WTC11 (cell line): ENCODE measurements at places on chromosomes 7 and 10. TPM values are rescaled to one million over a fixed set of nuclear protein-coding genes. Genes with fewer than 3 reads are reported as not detected.
A peak's percentile ranks its signal among the peaks of the same experiment; 100 is the strongest.

The STK31 gene
- total RNA-seq: 0.21 to 0.42 TPM (median 0.30 TPM) in 3 replicates

The PLAC9 gene
- total RNA-seq: 4.6 to 7.3 TPM (median 6.6 TPM) in 3 replicates

The AOAH gene
- 0.31 to 0.34 TPM in 2 of 3 replicates, not detected in the other for total RNA-seq

The GNB2 gene
- 182 to 194 TPM (median 184 TPM) in 3 replicates for total RNA-seq

The ASB10 gene
- total RNA-seq: not detected in 3 replicates

The PKD1L1 gene
- 0.07 to 0.16 TPM (median 0.09 TPM) in 3 replicates for total RNA-seq

The EN2 gene
- not detected in 3 replicates for total RNA-seq

The OPN1SW gene
- total RNA-seq: not detected in 3 replicates

The NME8 gene
- 1.0 to 2.3 TPM (median 1.5 TPM) in 3 replicates for total RNA-seq

GRCh38 chr7:135768467-135768866 is 19.9 kb upstream of the FAM180A start:
- no peak for DNase-seq

DNA sequence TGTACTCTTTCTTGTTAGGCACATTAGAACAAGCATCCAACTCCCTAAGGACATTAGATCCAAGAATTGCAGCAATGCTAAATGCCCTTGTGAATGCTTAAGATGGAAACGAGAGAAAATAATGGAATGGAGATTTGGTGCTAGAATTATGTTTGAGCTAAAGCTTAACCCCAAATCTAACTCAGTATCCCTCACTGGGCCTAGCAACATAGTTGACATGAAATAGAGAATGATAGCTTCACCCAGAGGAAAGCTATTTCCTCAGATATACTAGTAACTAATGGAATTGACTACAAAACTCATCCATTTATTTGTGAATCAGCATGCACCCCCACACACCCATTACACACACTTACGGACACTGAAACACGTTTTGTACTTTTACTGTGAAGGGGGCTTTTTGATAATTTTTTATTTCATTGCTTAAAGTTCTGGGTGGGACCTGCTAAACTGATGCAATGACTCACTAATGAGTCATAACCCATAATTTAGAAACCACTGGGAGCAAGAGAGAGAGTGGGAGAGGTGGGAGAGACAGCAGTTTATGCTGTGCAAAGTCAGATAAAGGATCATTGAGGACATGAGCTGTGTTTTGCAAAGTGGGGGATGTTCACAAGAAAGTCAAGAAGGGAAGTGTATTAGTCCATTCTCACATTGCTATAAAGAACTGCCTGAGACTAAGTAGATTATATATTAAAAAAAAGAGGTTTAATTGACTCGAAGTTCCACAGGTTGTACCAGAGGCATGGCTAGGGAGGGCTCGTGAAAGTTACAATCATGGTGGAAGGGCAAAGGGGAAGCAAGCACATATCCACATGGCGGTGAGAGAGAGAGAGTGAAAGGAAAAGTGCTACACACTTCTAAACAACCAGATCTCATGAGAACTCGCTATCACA is 382.7 kb downstream of the SFMBT2 start:
- no peak for DNase-seq

GRCh38 chr10:112271982-112272381 is 11.2 kb upstream of the TECTB start:
- DNase-seq: no peak

DNA sequence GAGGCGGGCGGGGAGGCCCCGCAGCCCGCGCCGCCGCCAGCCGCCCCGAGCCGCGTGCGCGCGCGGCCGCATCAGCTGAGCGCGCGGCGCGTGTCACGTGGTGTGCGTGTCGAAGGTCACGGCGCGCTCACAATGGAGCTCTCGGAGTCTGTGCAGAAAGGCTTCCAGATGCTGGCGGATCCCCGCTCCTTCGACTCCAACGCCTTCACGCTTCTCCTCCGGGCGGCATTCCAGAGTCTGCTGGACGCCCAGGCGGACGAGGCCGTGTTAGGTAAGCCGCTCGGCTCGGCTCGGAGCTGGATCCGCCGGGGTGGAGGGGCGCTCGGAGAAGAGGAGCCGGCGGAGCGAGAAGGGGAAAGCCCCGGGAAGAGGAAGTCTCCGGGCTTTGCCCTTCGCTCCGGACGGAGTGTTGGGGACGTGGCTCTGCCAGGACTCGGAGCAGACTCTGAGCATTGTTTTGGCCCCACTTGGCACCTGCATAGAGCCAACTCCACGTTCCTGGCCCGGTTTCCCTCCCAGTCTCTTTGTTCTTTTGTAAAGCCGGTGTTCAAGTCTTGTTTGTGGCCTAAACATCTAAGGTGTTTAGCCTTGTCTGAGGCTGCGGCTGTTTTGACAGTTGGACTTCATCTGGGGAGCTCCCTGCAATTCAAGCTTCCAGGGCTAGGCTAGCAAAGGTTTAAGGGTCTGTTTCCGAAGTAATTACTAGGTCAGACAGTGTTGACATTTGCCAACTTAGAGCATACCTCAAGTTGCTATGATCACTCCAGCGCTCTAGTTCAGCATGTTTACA is at the start of gene COMMD3:
COMMD3 (plus strand) TSS at position 103 of the 790 bp plus-strand sequence; CDS start at position 133, 30 bp downstream.
- DNase-seq: peak; percentile 81

- no peak for DNase-seq
These were observed 17.1 kb downstream of the PDLIM1 start for GRCh38 chr10:95273393-95274312.

GRCh38 chr7:42493436-42494198 is 256.6 kb upstream of the GLI3 start:
- DNase-seq: peak; percentile 64

GRCh38 chr10:112816033-112816430 is 134.0 kb upstream of the TCF7L2 start:
- no peak for DNase-seq

GRCh38 chr10:35398355-35398754 is 62.0 kb downstream of the CCNY start:
- no peak for DNase-seq
